Umbilical cord (tissue), 2 donors: ENCODE measurements at places on chromosomes 11 and 22. TPM values are rescaled to one million over a fixed set of nuclear protein-coding genes. Genes with fewer than 3 reads are reported as not detected.

Gene C22orf31
- total RNA-seq, result not detected

DNA sequence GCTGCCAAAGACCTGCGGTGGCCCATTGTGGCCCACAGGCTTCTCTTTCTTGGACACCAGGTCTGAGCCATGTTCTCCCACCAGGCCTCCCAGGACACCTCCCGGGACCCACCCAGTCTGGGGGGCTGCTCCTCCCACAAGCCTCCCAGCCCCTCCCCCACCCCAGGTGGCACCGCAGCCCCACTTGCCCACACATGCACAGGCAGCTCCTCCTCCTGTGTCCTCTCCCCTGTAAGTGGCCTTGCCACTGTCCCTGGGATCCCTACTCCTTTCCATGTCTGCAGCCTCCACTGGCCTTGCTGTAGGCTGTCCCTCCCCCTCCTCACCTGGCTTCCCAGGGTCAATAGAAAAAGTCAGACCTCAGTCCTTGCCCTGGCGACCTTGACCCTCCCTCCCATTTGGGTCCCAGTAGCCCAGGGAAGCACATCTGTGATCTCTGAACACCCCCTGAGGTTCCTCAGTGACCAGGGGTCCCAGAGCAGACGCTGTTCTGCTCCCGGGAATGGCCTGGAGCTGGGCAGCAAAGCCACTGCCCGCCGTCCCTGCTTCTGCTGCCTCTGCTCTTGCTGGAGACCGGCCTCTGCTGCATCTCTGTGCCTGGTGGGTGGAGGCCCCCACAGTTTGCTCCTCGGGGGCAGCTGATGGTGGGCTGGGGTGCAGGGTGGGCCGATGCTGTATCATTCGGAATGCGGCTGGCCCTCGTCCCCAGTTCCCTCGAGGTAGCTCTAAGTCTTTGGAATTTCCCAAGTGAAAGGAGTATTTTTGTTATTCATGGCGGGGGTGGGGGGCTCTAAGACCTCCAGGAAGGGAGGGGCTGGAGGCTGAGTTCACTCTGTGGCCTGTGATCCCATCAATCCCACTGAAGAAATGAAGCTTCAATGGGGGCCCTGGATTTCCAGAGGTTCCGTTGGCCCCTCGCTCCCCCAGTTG lies 43.6 kb downstream of the ARHGAP8 start:
- DNase-seq, result no peak

DNA sequence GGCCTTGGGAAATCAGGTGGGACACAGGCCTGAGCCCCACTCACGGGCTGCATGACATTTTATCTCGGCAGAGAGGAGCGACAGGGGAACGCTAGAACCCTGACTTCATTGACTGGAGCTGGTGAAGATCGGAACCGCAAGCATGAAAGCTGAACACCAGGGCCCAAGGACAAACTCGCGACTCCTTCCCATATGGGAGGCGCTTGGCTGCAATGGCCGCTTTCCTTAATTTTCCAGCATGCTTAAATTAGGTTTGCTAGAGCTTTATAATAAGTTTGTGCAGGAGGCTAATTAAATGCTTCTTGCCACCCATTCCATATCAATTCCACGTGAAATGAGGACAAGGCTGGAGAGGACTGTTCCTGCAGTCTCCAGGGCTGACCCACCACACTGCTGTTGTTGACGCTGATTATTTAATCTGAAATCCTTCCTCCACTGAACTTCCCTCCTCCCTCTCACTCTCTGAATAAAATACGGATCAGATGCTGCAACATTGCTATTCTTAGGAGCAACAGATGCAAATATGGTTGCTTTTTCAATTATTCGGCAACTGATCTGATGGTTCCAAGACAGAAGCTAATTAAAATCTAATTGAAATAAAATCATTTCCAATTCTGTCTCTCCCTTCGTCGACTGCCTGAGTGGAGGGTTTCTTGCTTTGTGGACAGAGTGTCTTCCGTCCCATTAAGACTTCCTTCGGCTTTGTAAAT lies 692.9 kb downstream of the OPCML start:
- no peak for DNase-seq

Gene NLRP14
- 2.6 TPM for total RNA-seq

Gene TECTA
- total RNA-seq, result 10.4 TPM
